ENCODE measurements at places on chromosomes 4 and X.

- no peak for DNase-seq
These were observed 533 bp downstream of the GPR173 start for GRCh38 chrX:53049127-53049517.

DNA sequence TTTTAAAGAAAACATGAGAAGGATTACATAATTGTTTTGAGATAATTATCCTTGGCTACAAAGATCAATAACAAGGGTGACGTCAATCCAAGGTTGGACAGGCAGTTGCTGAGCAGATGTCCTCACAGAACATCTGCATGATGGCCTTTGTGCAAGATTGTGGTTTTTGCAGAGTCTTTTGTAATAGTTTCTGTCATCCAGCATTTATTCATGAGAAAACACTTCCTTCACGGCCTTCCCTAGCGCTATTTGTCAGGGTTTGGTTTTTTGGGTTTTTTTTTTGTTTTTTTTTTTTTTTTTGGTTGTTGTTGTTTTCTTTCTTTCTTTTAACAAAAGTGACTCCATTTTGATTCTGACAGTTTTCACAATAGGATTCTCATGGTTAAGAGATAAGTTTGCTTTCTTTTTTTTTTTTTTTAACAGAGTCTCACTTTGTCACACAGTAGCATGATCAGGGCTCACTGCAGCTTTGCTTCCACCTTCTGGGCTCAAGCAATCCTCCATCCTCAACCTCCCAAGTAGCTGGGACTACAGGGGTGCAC lies 31.5 kb upstream of the ELF2 start:
- peak; percentile 63 for DNase-seq

- DNase-seq: no peak
These were observed 812.2 kb upstream of the TENM3 start for GRCh38 chr4:181431006-181431405.

- no peak for DNase-seq
These were observed 90.8 kb downstream of the DCTD start for GRCh38 chr4:182826391-182826790.
